ENCODE measurements at places on chromosomes 2 and 18.

- no peak for DNase-seq
Measured at GRCh38 chr2:85613717-85614515, 2.0 kb upstream of the C2orf68 start.

- peak; percentile 86 for DNase-seq
Measured at GRCh38 chr2:127083819-127084503, 23.0 kb downstream of the BIN1 start.

- no peak for DNase-seq
Measured at GRCh38 chr2:126543081-126543480, 112.9 kb upstream of the GYPC start.

GRCh38 chr2:58268685-58269084, 27.6 kb upstream of the FANCL start:
- DNase-seq = no peak

- DNase-seq = no peak
Measured at GRCh38 chr2:212154477-212154878, 384.1 kb downstream of the ERBB4 start.

DNA sequence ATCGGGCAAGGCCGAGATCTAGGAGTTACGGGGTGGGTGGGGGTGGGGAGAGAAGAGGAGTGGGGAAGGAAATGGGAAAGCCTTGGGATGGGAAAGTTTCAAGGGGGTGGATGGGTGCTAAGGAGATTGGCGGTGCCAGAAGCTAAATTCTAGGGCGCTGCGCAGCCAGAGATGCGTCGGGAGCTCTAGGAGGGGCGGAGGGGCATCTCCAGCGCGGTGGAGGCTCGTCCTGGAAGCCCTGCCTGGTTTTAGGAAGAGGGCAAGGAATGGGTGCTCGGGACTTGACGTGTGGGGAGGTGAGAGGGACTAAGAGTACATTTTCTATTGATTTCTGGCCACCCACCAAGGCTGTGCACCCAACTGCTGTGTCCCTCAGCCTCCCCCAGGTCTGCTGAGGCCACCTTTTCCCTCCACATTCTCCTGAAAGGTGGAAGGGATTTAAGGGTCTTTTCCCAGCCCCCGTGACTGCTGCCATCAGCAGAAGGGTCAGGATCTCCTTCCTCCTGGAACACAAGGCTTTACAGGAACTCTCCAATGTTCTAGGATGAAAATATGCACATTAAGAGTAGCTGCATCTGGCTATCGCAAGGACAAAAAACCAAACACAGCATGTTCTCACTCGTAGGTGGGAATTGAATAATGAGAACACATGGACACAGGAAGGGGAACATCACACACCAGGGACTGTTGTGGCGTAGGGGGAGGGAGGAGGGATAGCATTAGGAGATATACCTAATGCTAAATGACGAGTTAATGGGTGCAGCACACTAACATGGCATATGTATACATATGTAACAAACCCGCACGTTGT, 1.4 kb downstream of the C2orf72 start:
- DNase-seq = no peak

DNA sequence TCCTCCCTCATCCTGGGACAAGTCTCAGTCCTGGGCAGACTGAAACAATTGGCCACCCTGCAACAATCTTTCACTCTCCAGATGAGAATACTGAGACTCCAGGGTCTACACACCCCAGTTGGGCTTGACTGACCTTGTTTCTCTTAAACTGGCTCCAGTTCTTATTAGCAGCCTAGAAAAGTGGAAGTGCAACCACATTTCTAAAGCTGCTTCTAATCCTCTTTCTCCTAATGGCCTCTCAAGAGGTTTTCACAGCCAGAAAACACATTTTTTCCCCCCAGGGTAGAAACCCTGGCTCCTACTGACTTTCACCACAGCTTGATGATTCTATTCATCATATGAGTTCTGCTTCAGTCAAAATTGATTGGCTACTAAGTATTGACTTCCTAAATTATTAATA, 45.8 kb downstream of the SLC4A5 start:
- DNase-seq = no peak

DNA sequence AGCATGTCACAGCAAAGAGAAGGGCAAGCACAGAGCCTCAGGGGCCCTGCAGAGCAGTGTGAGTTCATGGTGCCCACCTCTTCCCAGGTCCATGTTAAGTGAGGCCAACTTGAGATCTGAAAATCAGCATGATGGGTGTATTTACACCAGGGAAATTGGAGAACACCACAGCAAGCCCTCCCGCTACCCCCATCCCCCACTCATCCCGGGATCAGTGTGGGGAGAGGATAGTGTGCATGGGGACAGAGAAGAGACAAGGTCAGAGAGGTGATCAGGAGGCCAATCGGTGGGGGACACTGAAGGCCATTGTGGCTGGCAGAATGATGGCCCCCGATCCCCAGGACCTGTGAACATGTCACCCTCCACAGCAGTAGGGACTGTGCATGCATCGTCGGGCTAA, 54.7 kb downstream of the PTGR3 start:
- no peak for DNase-seq

DNA sequence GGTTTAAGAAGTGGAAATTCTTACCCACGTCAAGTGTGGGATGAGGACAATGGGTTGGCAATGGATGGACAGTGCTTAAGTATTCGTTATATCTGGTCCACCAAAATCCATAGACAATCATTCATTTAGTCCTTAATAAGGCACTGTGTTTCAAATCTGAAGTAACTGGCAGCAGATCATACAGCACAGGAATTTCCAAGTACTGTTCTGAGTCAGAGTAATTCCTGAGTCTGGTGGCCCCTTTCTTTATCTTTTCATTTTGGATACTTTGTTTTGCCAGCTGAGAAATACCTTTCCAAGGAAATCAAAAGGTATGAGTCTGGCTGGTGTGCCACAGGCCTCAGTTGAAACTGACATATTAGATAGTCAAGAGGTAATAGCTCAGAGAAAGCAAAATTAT, 31.4 kb upstream of the CCDC102B start:
- no peak for DNase-seq

- DNase-seq = no peak
Measured at GRCh38 chr2:37843556-37843955, 81.5 kb upstream of the RMDN2 start.

- no peak for DNase-seq
Measured at GRCh38 chr2:19300961-19301360, 57.5 kb downstream of the OSR1 start.

DNA sequence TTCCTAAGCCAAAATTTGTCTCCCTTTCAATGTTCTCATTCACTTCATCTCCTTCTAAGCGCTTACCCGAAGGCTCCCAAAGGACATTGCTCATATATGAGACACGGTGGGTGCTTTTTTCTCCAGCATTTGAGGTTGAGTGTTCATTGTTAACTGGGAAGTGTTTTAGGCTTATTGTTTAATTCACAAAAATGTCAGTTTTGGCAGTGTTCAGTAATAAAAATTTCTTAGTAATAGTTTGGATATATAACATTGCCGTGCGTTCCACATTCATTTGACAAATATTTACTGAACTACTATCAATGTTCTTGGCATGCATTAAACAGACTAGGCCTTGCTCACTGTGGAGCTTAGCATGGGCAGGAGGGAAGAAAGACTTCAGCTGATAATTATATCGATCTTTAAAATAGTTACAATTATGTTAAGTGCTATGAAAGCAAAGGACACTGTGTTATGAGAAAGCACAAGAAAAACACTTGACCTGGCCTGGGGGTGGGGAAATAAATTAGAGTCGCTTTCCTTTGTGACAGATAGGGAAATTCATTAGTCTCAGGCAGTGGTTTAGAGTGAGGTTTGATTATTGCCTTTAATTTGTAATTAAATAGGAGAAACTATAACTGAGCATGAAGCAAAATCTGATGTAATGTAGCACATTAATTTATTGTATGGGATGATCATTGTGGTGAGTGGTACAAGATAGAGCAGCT, 82.2 kb upstream of the DOCK10 start:
- DNase-seq = no peak

DNA sequence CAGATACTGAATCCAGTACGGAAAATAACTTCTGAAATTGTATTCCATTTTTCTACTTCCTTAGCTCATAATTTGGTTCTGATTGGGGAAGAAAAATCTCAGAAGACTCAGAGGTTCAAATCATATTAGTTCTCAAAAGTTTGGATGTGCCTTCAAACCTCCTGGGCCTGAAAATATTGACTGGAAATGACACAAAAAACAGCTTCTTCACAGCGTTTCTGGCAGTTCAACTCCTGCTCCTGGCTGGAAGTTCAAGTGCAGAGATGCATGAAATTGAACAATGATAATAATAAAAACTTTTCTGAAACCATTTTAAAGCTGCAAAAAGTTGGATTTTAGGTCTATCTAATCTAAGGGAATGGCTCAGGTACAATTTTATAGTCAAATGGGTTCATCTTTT, 1459.9 kb upstream of the CELF4 start:
- DNase-seq = no peak

GRCh38 chr18:9688036-9688741, 19.9 kb upstream of the RAB31 start:
- DNase-seq = no peak

DNA sequence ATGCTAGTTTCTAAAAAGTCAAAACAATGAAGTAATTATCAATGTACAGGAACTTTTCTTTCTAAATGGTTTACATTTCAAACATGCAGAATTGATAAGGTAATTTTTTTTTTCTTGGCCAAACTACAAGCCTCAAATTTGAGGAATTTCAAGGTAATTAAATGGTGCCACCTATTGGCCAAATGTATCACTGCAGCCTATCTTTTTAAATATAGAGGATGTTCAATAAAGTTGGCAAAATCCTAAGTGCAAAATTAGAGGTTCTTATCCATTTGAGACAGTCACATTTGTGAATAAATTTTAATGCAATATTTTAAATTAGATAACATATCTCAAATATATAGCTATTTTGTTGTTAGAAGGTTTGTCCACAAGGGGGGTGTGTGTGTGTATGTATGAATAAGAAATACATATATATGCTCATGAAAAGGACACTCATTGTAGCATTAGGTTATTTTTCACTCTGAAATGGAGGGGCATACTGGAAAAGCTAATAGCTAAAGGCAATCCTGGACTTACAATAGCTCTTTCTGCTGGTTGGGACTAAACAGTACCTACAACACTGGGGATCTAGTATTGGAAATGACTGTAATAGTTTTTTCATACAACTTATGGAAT, 26.2 kb downstream of the MMADHC start:
- no peak for DNase-seq

DNA sequence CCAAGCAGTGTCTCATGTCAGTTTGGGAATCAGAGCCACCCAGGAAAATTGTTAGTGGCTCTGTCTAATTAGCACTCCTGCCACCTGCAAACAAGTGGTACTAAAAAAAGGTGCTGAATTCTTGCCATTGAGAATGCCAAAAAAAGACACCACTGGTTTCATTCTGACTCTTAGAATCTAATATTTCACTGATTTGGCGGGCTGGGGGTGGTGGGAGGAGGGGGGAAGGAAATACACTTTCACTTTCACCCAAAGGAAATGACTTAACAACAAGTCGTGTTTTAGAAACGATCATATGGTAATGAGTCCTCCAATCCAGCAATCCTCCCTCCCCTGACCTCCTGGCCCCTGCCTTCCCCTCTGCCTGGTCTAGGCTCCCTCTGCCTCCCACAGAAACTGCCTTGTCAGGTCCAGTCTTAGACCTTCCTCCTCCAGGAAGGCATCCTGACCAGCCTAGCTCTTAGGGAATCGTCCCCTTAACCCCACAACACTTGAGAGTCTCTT, 4.4 kb upstream of the KLHL29 start:
- no peak for DNase-seq

DNA sequence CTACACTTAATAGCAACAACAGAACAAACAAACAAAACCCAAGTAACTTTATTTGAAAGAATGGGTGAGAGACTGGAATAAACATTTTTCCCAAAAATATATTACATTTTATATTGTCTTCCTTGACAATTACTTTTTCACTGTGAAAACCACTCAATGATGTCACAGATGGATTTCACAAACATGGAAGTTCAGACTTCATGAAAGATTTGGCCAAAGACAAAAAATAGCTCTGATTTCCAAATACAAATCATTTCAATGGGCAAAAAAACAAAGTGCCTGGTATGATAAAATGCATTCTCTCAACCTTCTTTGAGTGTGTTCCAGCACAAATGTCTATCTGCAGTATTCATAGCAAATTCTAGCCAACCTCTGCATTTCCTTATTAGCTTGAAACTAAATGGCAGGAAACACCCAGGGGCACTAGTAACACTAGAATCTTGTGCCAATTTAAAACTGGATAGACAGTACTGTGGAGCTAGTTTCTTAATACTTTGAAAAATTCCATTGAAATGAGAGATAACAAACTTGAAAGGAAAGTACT, 28.5 kb upstream of the NAPG start:
- no peak for DNase-seq

GRCh38 chr2:157178874-157179273, 78.6 kb upstream of the GALNT5 start:
- no peak for DNase-seq

DNA sequence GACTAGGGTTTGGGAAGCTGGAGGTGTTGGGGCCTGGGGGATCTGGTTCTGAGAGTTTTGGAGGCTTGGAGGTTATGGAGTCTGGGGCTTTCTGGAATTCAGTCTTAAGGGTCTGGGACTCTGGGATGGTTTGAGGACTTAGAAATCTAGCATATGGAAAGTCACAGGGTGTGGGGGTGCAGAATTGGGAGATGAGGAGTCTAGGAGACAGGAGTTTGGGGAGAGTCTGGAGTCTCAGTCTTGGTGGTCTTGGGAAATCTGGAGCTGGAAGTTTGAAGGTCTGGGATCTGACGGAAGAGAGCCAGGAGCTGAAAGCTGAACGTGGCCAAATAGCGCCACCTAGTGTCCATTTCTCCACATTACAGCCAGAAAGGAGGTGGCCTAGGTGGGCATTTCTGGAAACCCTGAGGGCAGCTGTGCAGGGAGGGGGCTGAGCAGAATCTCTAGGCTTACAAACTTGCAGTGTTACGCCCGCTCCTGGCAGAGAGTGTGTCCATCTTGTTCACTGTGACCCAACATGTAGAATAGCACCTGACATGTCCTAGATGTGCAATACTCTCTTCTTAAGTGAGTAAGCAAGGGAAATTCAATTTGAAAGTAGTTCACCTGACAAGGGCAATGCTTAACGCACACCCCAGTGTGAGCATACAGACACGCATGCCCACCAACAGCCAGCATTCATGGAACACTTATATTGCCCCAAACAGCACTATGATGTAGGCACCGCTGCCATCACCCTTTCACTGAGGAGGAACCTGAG, 204.8 kb downstream of the TFCP2L1 start:
- DNase-seq = no peak

DNA sequence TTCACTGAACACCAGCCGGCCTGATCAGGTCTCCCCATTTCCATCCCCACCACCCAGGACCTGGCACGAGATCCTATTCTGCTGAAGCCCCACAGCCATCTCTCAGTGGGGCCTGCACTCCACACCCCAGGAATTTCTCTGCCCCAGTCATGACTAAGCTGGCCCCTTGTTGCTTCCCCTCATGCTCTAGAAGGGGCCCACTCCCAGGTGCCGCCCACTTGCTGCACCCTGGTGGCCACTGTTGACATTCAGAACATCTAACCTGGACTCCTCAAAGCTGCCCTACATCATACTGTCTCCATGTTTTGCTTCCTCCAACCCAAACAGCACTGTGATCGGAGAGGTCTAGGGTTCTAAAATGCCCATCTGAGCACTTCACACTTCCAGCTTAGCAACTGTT, 90.7 kb upstream of the KLHL29 start:
- no peak for DNase-seq

- DNase-seq = no peak
Measured at GRCh38 chr2:39728941-39729351, 50.1 kb downstream of the THUMPD2 start.

GRCh38 chr18:9673296-9674251, 34.5 kb upstream of the RAB31 start:
- DNase-seq = peak; percentile 63

GRCh38 chr2:81675641-81676040, 1371.1 kb upstream of the LRRTM1 start:
- DNase-seq = no peak
